ENCODE measurements at places on chromosomes 5 and 9. TPM values are rescaled to one million over a fixed set of nuclear protein-coding genes. Genes with fewer than 3 reads are reported as not detected.

GRCh38 chr9:70060883-70061507 lies 17.3 kb downstream of the MAMDC2 start:
- no peak for DNase-seq

DNA sequence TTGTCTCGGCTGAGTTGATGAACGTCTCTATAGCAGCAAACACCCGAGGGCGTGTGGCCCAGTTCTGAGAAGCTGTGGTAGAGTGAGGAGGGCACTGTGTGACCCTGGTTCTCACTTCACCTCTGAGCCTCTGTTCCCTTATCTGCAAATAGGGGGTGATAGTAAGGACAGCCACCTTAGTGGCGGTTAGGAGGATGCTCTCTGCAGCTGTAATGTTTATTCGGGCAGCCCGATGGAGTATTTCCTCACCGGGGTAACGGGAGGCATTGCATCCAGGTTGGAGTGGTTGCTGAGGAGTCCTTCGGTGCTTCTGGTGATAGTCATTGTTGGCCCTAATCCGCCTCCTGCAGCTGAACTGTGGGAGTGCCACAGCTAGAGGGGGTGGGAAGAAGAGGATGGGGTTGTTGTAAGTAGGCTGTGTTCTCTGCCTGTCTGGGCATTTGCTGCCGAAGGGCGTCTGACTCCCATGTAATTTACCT lies 13.9 kb downstream of the PRRC2B start:
- peak; percentile 85 for DNase-seq

PCDHGA2 gene
- total RNA-seq, result 1.1 TPM

ANKDD1B gene
- total RNA-seq, result 0.44 TPM

DNA sequence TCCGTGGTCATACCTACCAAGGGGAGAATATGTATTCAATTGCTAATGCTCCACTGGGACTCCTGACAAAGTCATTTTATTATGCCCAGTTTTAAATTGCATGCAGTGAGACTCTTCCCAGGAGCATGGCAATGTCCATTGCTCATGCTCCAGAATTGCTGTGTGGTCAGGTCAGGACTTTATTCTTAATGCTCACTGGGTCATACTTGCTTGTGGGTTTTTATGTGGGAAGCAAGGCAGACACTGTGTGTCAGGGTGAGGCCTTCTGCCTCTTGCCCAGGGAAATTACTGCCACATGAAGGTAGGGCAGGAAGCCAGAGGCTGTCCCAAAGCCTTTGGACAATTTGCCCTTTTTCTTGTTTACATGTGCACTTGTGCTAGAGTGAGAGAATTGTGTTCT lies 164.6 kb upstream of the MEF2C start:
- DNase-seq, result no peak

PRDM9 gene
- not detected for total RNA-seq

DNA sequence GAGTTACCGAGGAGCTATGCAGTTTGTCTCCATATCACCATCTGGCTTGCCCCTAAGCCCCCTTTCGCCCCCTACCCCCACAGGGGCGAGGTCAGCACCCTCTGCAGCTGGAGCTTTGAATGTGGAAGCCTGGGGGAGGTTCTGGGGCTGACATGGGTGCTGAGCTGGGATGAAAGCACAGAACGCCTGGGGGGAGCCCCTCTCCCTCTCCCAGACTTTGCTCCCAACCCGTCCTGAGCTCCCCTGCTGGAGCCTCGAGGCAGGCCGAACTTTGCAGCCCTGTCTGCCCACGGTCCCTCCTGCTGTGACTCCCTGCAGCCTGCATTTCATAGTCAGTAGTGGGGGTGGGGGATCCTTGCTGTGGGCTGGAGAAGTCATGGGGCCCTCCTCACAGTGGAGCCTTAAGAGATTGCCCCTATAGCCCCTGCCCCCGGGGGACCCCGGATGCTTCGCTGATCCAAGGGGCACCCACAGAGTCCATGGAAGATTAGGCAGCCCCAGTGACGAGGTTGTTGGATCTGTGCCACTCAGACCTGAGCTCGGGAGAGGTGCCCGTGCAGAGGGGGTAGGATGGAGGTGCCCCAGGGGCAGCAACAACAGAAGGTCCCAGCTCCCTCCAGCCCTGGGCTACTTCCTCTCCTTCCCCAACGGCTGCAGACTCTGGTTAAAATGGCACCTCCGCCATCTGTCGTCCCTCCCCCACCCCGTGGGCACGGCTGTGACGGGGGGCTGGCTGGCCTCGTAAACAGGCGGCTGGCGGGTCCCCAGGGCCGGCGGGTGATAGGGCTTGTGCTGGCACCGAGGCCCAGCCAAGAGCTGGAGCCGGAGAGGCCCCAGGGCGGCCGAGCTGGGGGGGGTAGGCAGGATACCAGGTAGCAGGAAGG lies 162.0 kb downstream of the C9orf50 start:
- no peak for DNase-seq

LCN2 gene
- total RNA-seq, result not detected

GRCh38 chr5:99248066-99248465 lies 319.3 kb upstream of the CHD1 start:
- no peak for DNase-seq

DNA sequence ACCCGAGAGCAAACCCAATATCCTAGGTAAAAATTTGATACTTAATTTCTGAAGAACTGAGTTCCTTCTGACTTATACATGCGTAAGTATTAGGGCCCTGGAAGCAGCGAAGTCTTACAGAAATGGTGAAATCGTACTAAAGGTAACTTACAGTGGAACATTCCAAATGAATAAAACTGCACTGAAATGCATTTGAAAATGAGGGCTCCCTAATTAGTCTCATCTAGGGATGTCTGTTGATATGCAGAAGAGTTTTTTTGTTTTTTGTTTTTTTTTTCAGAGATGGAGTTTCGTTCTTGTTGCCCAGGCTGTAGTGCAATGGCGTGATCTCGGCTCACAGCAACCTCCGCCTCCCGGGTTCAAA lies 10.4 kb upstream of the NANS start:
- no peak for DNase-seq

DNA sequence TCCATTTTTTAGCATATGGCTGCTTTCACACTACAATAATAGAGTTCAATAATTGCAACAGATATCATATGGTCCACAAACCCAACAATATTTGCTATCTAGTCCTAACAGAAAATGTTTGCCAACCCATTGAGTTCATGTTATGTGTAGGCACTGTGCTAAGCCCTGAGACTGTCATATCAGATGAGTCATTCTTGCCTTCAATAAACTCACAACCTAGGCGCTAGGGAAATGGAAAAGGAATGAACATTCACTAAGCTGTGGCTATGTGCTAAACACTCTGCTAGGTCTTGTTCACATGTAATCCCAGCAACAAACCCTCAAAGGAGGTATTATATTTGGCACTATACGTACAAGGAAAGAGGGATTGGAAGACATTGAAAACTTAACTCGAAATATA lies 8.4 kb upstream of the TIMD4 start:
- no peak for DNase-seq

SLC22A4 gene
- total RNA-seq, result 0.70 TPM

DNA sequence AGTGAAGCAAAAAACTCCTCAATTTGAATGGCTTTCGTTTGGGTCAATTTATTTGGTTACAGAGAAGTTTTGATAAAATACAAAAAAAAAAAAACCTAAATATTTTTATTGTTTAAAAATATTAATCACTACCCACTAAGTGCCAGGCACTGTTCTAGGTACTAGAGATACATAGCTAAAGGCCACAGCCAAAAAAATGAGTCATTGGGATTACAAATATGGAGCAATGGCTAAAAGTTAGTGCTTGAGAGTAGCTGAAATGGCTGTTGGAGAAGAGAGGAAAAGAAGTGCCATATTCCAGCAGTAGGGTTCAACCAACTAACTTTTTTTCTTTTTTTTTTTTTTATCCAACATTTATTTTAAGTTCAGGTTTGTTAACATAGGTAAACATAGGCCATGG lies 130.1 kb upstream of the PTGER4 start:
- no peak for DNase-seq

GRCh38 chr5:122690266-122690665 lies 84.6 kb upstream of the SNX2 start:
- DNase-seq, result no peak

- no peak for DNase-seq
Observed at GRCh38 chr5:168401880-168402279, 84.4 kb upstream of the RARS1 start.

- no peak for DNase-seq
Observed at GRCh38 chr5:127995556-127995955, 88.0 kb upstream of the SLC12A2 start.

GRCh38 chr5:173308226-173308625 lies 20.0 kb downstream of the STC2 start:
- DNase-seq, result no peak

DNA sequence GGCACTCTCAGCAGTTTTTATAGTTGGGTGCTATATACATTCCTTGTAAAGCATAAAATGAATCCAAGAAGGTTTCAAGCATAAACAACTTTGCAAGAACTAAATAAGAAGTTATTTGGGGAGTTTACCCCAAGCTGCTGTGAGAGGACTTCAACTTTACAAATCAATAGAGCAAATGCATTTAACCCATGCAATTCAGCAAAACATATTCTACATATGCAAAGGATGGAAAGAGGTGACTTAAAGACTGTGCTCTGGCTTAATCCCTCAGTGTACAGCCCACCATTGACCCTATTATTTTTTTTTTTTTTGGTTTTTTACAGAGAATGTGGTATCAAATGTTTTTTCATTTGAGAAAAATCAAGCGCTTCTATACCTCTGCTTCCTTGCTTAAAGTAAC lies 736.5 kb downstream of the CETN3 start:
- DNase-seq, result no peak

DNA sequence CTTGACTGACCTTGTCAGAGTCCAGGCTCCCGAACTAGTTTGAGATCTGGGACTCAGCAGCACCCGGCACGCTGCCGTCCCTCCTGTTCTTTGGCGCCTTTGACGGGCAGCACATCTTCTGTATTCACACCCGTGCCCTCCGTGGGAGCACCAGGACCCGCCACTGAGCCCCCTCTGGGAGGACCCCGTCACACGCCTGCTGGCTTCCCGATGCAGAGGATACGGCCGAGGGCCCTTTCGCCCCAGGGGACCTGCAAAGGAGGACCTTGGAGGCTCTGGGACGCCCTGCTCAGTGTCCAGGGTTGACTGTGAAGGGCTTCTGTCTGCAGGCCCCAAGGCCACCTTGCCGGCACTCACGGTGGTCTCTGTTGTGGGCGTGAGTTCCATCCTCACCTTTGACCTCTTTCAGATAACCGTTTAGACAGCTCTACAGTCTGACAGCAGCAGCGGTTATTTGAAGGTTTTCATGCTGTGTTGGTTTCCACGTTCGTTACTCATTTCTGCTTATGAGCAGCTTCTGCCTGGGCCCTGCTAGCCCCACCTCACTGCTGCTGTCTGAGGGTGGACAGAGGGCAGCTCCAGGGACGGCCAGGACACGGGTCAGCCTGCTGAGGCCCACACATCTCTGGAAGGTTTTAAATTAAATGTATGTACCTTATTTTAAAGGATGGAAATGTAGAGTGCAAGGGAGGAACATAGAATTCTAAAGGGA lies 12.6 kb upstream of the EXOC3 start:
- peak; percentile 20 for DNase-seq

TMEFF1 gene
- total RNA-seq, result 64.7 TPM

- no peak for DNase-seq
Observed at GRCh38 chr5:50900952-50901510, 234.6 kb downstream of the PARP8 start.

DNA sequence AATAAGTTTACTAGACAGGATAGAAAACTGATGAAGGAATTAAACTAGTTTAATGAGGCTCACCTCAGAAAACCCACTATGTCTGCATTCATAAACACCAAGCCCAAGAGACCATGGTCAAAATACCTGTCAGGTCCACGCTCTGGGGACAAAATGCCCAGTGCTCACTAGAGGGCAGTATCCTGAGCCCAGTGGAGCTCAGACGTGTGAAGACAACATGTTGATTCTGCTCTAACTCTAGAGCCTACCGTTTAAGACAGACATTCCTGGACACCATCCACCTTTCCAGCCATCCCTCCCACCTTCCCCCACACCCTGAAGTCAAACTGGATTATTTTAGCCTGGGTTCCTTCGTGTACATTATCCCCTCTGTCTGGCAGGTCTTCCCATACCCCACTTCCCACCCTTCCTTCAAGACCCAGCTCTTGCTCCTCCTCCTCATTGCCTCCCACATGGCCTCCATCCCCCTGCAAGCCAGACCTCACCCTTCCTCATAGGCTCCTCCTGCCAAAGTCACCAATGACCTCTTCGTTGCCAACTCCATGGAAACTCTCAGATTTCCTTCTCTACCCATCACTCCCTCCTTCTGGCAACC lies 142.3 kb upstream of the FSTL4 start:
- peak; percentile 52 for DNase-seq

DNA sequence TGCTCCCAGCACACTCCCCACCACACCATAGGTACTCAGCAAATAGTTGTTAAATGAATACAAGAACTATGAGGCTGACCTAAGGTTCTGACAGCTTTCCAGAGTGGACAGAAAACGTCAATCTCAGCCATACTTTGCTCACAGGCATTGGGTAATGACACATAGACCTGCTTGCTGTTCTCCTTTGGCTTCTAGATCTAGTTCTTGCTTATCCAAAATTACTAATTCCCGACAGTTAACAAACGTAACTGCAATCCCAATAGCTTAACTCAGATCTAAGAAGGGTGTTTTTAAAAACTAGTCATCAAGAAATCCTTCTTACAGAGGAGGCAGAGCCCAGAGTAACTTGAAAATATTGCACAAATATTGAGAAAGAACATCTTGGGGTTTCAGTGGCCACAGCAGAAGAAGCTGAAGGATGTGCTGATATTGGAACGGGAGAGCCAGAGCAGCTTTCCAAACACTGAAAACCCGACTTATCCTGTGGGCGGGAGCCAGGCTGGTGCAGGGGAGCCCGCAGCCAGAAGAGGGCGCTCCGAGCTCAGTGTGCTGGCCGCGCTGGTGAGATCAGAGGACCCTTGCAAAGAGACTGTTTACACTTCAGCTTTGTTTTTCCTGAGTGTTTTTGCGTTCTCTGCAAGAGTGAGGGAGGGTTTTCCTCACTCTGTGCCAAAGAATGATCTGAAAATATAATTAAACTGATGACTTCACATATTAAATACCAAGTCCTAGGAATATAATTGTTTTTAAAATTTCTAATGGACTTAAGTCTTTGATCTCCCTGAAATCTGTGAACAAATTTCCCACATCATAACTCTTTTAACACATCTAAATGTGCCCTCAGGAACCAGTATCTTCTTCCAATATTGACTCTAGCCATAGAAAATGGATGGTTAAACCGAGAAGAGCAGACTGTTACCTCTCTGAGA lies 30.3 kb downstream of the FGF1 start:
- peak; percentile 87 for DNase-seq

DNA sequence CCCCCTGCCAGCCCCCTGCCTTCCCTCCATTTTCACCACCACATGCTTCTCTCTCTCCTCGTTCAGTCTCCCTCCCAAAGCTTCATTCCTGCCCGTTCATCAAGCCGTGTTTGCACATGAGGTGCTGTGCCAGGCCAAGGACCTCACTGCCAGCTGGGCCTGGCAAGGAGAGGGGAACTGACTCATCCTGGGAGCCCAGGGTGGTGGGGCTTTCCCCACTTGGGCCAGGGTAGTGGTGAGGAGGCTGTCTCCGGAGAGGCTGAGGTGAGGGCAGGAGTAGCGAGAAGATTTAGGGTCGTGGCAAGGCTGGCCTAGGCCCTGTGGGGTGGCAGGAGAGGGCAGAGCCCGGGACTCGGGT lies 30.4 kb upstream of the NOTCH1 start:
- no peak for DNase-seq
